ELF-1 (cell line): ENCODE measurements at places on chromosomes 7 and 10.

- peak; percentile 28 for DNase-seq
These were observed 1.4 kb upstream of the HOXA6 start for GRCh38 chr7:27148756-27149641.

DNA sequence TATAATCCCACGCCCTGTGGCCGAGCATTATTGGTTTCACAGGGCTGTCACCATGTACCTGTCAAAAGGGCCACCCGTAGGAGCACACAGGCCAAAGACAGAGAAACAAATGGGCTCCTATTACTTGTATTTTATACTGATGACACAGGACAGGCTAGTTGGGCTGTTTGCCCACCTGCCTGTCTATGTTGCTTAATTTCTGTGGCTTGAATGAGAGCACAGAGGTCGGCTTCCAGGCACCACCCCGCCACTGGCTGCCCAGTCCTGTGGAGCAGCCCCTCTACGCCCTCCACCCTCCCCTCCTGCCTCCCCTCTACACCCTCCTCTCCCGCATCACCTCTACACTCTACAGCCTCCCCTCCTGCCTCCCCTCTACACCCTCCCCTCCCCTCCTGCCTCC, 652.9 kb downstream of the SDK1 start:
- DNase-seq = no peak

- DNase-seq = no peak
These were observed 169.9 kb downstream of the RNF133 start for GRCh38 chr7:122528879-122529481.

DNA sequence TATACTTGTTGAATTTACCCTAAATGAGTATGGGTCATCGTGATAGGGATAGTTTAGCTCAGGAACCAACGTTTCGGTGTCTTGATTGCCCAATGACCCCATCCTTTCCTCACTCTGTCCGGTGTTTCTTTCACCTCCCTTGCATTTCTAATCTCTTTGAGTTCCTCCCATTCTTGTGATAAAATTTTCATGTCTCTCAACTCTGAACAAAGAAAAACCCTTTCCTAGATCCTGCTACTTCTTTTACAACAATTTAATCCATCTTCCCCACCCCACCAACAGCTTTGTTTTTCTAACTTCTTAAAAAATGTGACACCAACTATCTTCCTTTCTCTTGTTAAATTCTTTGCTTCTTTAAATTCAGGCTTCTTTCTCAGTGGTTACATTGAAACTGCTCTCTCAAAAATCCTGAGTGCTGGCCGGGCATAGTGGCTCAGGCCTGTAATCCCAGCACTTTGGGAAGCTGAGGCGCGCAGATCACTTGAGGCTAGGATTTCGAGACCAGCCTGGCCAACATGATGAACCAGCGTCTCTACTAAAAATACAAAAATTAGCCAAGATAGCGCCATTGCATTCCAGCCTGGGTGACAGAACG, 130.3 kb upstream of the MINDY3 start:
- peak; percentile 1 for DNase-seq

- peak; percentile 97 for DNase-seq
These were observed 29.3 kb upstream of the WNT8B start for GRCh38 chr10:100433253-100434240.

DNA sequence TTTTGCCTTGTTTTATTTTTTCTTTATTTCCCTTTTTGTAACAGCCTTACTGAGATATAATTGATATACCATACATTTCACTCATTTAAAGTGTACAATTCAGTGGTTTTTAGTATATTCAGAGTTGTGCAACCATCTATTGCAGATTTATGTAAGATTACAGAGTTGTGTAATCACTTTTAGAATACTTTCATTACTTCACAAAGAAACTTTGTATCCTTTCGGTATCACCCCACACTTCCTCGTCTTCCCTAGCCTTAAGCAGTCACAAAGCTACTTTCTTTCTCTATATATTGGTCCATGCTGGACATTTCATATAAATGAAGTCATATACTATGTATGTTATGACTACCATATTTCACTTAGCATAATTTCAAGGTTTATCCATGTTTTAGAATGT, 74.6 kb downstream of the ATRNL1 start:
- DNase-seq = no peak

GRCh38 chr10:90458054-90458453, 399.8 kb downstream of the HTR7 start:
- DNase-seq = no peak

GRCh38 chr7:95330204-95330960, 6.0 kb upstream of the PON1 start:
- no peak for DNase-seq

- DNase-seq = no peak
These were observed 91.6 kb downstream of the SEMA3C start for GRCh38 chr7:80827239-80827633.

- no peak for DNase-seq
These were observed 4.5 kb downstream of the SNCG start for GRCh38 chr10:86962981-86963310.

- no peak for DNase-seq
These were observed 64.1 kb upstream of the INSIG1 start for GRCh38 chr7:155233311-155234157.

GRCh38 chr10:107422681-107423080, 258.2 kb upstream of the SORCS1 start:
- no peak for DNase-seq

- peak; percentile 55 for DNase-seq
These were observed 70.7 kb upstream of the STEAP4 start for GRCh38 chr7:88377434-88377833.

DNA sequence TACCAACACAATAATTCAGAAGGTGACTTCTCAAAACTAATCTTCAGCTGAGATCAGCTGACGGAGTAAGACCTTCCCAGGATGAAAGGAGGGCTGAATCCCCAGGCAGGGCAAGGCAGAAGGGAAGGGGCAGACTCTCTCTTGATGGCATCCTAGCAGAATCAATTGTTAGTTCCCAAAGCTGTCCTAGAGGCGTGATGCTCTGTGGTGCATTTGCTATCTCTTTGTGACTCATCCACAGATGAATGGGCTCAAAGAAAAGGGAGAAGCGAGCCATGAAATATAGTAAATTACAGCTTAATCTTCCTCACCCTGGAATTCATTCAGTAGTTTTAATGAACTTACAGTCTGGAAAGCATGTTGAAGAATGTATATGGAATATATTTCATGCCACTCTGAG, 37.2 kb downstream of the PDE1C start:
- DNase-seq = no peak

- DNase-seq = peak; percentile 99
These were observed 95.9 kb downstream of the DNMBP start for GRCh38 chr10:99913831-99914235.

DNA sequence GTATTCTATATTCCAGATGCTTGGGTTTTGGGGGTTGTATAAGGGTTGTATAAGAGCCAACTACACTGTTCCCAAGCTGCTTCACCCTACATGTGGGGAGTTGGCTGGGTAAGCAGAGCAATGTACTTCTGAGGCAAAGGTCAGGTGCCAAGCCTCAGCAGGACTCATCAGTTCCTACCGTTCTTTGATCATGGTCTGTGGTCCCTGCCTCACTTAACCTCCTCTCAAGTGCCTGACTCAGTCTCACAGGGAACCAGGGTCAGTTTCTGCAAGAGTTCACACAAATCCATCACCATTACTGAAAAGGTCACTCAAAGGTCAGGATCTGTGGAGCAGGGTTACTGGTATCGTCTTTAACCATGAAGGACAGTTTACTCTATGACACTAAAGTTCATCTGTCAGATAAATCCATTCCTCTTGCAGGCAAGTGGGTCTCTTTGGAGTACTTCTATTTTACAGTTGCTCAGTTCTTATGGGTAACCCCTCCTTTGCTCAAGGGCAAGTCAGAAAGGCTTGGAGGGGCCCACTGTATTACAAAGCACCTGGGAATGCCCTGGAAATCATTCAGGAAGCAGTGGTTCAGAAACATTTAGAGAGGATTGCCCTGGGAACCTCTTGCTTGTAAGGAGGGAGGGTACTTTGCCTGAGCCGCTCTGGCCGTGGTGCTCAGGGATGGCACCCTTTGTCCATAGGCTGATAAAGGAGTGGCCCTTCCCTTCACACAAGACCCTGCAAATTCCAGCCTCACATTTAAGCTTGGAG, 184.3 kb upstream of the CDCA7L start:
- DNase-seq = peak; percentile 39

GRCh38 chr7:49023345-49024328, 99.3 kb downstream of the CDC14C start:
- peak; percentile 55 for DNase-seq

DNA sequence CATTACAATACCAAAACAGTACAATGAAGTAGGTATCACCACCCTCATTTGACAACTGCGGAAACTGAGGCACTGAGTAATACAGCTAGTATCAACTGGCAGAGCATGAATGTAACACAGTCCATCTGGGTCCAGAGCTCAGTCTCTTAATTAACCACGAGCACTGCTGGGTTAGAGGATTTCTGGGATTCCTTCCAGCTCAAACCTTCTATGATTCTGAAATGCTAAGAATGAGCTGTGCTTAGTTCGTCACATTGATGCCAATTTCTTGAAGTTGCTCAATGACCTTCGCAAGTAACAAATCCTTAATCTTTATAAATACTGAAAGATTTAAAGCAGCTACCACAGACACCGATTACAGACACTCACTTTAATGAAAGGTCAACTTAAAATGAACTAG, 62.5 kb downstream of the SGMS1 start:
- DNase-seq = no peak

DNA sequence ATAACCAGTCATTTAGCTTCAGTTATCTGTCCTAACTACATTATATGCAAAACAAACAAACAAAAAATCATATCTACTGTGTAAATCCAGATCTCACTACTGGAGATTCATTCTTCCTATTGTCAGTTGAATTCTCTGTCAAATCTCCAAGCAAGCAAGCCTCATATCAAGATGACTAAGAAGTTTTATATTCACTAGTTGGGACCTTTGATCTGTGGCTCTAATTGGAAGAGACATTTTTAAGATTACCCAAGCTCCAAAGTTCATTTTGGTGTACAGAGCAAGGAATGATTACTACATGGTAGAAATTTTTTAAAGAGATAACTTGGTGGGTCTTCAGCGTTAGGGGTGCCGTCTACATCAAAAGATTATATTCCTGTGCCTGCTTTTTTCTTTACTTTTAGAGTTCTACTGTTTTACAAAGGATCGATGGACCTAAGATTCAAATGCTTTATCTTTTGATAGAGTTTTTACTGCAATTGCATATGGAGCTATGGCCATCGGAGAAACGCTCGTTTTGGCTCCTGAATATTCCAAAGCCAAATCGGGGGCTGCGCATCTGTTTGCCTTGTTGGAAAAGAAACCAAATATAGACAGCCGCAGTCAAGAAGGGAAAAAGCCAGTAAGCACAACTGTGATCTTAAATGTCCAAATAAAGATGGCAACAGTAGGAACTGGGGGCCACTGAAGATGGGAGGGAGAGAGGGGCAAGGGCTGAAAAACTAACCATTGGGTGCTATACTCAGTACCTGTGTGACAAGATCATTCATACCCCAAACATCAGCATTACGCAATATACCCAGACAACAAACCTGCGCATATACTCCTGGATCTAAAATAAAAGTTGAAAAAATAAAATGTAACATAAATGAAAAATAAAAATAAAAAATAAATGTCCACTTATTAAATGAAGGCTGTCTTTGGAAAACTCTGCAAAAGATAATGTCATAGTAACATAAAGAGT, 47.9 kb downstream of the SP8 start:
- DNase-seq = no peak

DNA sequence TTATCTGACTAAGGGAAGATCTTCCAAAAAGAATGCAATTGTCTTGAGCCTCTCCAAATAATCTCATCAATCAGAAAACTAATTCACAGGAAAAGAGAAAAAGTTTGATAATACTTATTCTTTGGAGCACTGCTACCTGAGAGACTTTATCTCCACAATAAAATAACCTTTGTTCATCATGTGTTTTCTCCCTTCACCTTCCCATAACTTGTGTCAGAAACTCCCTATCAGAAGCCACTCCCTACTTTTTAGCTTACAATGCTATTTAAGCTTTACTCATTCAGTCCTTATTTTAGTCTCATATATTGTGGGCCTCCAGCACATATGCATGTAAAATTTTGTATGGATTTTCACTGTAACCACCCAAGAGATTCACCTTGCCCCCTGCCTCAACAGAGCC, 998 bp downstream of the CYP3A43 start:
- DNase-seq = no peak

GRCh38 chr7:123533929-123534382, 439 bp downstream of the IQUB start:
- no peak for DNase-seq

DNA sequence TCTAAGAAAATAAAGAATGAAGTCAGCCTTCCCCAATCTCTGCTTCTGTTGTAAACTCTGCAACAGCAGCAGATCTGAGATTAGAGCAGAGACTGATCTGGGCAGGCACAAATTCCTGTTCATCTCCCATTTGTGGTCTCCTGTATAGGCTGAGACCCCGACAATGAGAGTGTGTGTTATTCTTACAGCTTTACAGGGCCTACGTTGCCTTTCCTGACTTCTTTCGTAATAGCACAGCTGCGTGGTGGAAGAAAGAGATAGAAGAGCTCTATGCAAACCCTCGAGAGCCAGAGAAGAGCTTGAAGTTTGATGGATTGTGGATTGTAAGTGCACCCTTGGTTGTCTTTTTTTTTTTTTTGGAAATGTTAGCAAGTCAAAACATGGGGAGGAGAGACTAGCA, 72.1 kb downstream of the PRSS58 start:
- DNase-seq = no peak

- DNase-seq = no peak
These were observed 85.4 kb downstream of the RNF32 start for GRCh38 chr7:156725936-156726335.

DNA sequence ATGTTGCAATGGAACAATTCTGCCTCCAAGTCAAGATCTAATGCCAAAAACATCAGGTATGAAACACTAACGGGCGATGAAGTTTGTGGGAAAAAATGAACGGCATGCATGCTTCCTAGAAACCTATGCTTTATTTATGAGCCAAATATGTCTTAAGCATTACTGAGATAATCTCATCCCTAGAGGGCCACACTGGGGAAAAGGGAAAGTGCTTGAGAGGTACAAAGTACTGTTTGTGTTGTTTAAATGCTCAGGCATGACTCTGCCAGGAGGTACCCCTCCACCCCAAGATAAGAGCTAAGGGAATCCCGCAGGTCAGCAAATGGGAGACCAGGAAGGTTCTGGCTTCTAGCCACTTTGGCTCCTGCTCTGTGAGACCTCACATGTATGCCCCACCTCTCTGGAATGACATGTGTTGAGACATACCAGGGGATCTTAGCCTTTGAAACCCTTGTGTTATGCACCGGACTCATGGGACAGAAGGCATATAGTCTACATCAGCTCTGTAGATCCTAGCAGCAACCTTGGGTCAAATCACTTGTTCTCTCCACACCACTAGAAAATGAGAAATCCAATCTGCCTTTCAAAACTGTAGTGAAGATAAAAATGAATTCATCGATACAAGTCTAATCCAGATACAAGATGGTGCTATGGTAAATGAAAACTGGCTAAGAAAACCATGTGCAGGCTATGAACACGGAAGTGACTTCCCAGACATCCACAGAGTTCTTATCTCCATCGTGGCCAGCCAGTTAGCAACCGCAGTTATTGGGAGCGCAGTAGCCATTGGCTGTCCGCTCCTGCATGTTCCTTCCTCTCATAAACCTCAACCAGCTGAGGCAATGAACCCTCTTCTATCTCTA, 61.0 kb downstream of the CREB3L2 start:
- no peak for DNase-seq
